ENCODE measurements at places on chromosomes 1 and 21.

GRCh38 chr1:109116286-109116685 lies 2.4 kb downstream of the ELAPOR1 start:
- DNase-seq: no peak

DNA sequence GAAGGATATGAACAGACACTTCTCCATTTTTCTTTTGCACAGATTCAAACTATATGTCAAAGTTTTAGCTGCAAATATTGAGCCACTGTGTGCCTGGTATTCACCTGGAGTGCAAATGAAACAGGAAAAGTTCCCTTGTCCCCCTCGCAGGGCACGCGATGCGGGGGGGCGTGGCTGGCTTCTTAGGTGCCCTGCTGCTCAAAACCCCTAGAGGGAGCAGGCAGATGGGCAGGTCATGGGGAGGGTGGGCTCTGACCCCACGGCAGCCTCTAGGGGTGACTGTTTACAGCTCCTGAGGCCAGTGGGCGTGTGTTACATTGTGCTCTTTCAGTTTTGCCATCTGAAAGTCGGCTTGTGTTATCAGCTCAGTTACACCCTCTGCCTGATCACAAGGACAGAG lies 931.2 kb upstream of the B3GALT2 start:
- DNase-seq: no peak

DNA sequence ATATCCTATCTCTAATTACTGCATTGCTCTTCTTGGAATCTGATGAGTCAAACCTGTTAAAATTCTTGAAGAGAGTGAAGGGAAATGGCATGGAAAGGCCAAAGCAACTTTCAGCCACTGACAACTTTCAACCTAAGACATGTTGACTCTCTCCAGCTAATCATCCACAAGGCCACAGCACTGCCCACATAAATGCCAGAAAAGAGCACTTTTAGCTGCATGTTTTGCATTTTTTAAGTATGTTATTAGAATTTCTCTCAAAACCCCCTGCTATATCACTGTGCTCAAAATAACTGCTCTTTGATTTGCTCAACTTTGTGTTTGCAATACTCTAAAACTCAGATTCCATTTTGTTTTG lies 352.5 kb downstream of the ADGRL2 start:
- no peak for DNase-seq

GRCh38 chr1:61536174-61537108 lies 188.5 kb downstream of the TM2D1 start:
- DNase-seq: no peak

DNA sequence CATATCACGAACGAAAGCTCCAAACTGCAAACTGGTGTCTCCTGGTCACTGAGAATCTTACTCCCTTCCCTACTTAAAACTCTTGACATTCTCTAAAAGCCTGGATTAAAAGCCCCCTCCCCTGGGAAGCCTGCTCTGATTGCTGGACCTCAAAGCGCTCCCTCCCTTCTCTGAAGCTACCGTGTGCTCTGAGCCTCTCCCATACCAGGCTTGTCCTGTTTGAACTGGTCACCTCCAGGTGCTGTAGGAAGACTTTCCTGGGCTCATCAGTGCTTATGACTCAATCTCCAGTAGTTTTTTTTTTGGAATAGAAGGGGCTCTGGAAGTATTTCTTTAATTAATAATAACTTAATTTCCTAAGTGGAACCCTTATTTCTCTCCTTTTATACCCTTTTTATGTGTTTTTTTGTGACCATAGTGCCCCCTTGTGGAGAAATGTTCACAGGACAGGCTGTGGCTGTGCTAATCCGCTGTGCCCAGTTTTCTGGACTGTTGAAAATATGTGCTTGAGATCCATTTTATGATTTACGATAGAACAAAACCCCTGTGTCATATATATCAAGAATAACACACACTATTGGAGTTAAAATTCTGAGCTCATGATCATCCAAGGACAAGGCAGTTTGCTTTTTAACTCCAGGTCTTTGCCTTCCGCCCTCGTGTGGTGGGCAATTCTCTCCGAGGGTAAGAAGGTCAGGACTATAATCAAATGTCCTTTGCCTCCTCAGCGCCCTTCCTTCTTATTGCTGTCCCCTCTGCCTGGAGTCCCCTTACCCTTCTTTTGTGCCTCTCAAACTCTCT lies 16.9 kb downstream of the MTARC1 start:
- DNase-seq: peak; percentile 36

DNA sequence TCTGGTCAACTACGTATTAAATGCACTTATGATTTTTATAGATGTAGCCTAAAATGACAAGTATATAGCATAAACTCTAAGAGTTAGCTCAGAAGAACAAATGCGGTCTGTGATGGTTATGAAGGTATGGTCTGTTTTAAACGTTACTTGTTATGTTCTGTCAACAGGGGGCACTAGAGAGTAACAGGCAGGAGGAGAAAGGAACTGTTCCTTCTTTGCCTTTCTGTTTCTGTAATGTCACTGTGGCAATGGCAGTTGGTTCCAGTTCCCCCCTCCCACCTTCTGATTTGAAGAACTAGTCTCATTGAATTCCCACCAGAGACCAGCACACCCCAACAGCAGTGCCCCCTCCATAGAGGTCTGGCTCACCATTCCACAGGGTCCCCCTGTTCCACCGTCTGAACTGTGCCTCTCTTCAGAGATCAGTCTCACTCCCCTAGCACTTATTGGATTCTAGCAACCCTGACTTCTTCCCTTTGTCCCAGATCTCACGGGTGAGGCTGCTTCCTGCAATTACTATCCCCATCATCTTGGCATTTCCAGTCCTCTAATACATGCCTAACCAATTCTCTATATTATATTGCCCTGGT lies 14.0 kb downstream of the KRTAP24-1 start:
- DNase-seq: no peak
